ENCODE measurements at places on chromosomes 5 and 9. TPM values are rescaled to one million over a fixed set of nuclear protein-coding genes. Genes with fewer than 3 reads are reported as not detected.
A peak's percentile ranks its signal among the peaks of the same experiment; 100 is the strongest.

DNA sequence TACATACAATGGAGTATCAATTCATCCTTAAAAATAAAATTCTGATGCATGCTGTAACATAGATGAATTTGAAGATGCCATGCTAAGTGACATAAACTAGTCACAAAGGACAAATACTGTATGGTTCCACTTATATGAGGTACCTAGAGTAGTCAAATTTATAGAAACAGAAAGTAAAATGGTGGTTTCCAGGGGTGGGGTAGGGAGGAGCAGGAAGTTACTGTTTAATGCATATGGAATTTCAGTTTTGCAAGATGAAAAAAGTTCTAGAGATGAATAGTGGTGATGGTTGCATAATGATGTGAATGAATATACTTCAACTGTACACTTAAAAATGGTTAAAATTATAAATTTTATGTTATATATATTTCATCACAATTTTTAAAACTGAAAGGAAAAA lies 57.3 kb upstream of the FNIP1 start:
- no peak overlapping the region for H3K27ac ChIP-seq
- no peaks in the 10 kb centered on the region for H3K36me3 ChIP-seq
- H3K4me3 ChIP-seq, result no peak overlapping the region
- no peak for DNase-seq
- H3K27me3 ChIP-seq, result peaks cover 11% of the 10 kb centered on the region

- H3K27me3 ChIP-seq, result no peaks in the 10 kb centered on the region
- DNase-seq, result peak; percentile 55
- H3K4me3 ChIP-seq, result no peak overlapping the region
- H3K27ac ChIP-seq, result no peak overlapping the region
- H3K36me3 ChIP-seq, result peaks cover 89% of the 10 kb centered on the region
These were observed 104.2 kb downstream of the PPARGC1B start for GRCh38 chr5:149834246-149834855.

DNA sequence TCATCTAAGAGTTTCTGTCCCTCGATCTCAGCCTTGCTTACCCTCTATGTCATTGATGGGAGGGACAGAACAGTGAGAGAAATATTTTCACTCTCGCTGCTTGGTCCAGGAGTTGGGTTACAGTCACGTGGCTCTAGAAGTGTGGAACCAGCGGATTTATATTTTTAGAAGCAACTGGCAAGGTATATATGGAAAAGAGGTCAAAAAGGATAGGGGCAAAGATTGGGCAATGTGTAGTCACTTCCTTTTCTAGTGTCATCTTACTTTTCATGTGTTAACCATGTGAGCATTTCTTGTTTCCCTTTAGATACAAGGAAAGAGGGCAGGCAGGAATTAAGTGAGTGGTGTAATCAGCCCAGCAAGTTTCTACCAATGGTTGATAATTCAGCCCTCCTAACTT lies 111.5 kb upstream of the ZNF366 start:
- no peak for DNase-seq
- no peaks in the 10 kb centered on the region for H3K4me1 ChIP-seq
- H3K27me3 ChIP-seq, result no peaks in the 10 kb centered on the region

DNA sequence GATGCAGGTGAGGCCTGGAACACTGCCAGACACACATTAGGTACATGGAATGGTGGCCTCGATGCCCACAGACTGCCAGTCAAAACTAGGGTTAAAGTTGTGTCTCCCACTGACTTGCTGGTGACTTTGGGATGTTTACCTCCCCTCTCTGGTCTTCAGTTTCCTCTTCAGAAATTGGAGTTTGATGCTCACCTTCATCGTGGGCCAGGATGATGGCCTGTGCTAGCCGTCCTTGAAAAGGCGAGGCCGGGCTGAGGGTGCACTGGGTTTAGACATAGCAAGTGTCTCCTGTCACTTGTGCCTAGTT lies 49.0 kb upstream of the FOXE1 start:
- no peak for DNase-seq
- H3K27me3 ChIP-seq, result peaks cover 8% of the 10 kb centered on the region
- no peaks in the 10 kb centered on the region for H3K36me3 ChIP-seq
- H3K4me1 ChIP-seq, result peaks cover 2% of the 10 kb centered on the region
- peak overlapping the region; percentile 49 for H3K4me3 ChIP-seq

DNA sequence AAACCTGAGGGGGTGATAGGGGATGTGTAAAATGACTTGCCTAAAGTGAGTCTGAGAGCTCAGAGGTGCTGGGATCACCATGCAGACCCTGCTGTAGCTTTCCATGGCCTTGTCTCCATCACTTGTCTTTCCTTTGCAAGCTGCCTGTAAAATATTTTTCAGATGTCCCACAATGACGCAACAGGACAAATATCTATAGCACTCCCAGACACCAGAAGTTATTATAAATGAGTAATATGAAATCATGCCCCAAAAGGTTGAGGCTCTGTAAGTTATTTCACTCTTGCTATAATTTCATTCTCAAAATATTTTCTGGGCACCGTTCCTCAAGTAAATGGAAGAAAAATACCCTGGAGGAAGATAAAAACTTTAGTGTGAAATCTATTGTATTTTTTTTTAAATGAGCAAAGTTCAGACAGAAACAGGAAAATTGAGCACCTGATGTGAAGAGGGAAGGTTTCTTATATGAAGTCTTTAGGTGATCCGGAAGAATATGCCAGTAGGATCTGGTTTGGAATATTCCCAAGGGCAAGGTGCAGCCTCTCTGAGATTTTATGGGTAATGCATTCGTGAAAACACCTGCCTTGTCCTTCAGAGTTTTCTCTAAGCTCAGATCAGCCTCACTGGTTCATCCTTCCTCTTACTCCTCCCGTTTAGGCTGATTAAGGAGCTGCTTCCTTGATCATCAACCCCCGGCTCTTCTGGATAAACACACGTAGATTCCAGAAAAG lies 138.3 kb upstream of the DMAC1 start:
- H3K27me3 ChIP-seq, result no peaks in the 10 kb centered on the region
- no peak for DNase-seq
- no peaks in the 10 kb centered on the region for H3K36me3 ChIP-seq

The ADAMTS13 gene
- total RNA-seq, result not detected

The GTF2H2 gene
- total RNA-seq, result 51.8 TPM

Data from K562 (cell line).